ENCODE measurements at places on chromosomes 4 and X.
A peak's percentile ranks its signal among the peaks of the same experiment; 100 is the strongest.

DNA sequence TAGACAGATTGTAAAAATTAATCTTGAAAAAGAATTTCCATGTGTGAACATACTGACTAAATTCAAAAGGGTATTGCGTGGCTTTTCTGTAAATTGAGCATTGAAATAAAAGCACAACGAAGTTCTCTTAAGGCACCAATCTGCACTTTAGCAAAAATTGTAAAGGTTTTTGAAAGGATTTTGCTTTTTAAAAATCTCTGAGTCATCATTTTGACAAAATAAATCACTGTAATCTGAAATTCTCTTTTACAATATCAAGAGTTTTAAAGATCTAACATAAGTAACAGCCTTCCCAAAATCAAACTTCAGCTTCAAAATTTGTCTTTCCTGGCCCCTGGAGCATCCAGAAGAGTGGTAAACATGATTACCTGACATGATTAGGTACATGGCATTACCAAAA is 830.9 kb upstream of the AGA start:
- no peak for DNase-seq

DNA sequence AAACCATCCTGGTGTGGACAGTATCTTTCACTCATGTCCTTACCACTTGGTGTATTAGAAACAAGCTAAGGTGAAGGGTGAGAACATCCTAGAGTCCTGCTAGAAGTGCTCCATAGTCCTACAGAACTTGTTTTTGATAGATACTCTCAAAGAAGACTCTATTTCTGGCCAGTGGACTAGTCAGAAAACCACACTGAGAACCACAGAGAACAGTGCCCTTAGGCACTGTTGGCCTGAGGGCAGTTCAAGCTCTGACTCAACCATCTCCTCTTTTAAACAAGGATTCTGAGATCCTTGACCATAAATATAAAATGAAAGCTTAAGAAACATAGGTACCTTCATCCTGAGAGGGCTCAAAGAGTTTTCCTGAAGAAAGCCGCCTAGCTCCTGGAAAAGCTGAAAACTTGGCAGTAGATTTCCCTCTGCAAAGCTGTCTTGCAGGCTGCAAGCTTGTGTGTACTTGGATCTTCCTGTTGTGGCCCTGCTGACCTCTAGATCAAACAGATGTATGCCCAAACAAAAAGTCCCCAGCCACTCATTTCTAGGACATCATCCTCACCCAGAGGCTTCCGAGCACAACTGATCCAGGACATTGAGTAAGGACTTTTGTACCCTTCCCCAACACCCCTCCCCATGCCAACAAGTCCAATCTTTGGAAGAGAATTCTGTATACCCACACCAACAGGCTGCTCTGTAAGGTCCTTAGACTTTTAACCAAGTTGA is 111.6 kb upstream of the CXCL13 start:
- no peak for DNase-seq

GRCh38 chrX:1421433-1422134 is 29.7 kb upstream of the SLC25A6 start:
- DNase-seq: no peak

- no peak for DNase-seq
These were observed 52.9 kb upstream of the TENM3 start for GRCh38 chr4:182190306-182190705.

DNA sequence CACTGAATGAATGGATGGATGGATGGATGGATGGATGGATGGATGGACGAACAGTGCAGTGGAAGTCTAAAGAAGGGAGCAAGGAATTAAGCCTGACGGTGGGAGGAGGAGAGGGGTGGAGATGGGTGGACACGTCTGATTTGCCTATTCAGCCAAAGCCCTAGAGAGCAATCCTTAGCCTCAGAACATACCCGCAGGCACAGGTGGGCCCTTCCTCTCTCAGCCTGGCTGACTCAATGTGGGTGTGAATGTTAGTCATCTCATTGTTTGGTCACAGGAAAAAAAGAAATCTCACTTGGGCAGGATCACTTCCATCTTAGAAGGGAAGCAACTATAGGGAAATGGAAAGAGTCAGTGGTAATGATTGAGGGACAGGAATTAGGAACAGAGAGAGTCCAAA is 165.9 kb downstream of the PJA1 start:
- no peak for DNase-seq

DNA sequence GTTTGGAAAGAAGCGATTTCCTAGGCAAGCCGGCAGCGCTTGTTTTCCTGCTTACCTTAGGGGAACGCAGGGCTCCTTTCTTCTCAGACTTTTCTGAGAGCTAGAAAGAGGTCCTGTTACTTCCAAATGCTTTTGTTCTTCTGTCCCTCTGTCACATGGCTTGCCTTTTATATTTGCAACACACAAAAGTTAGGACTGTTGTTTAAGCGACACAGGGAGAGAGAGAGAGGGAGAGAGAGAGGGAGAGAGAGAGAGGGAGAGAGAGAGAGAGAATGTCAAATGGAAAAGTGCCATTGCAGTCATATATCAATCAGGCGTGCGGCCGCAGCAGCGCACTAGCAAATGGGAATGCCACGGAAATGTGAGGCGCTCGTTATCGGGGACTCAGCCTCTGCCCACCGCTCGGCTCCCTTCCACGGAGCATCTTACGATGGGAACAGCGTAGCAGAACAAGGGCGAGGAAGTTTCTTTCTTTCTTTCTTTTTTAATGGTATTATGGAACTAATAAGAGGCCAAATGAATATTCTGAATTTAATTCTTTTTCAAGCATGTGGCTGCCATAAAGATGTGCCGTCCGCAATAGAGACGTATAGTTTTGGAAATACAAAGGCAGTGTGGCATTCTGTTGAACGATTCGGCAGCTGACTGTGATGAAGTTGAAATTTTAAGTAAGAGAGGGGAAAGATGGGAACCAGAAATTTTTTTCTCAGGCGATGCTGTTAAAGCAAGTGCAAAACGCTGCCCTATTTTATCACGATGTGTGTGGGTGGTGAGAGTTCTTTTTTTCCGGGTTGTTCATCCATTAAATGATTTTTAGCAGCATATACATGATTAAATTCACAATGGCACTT is at the start of gene NDP:
TSS of gene NDP (minus strand) at position 142 of the 851 bp plus-strand sequence. CDS start 14,745 bp downstream, outside the sequence.
- no peak for DNase-seq

DNA sequence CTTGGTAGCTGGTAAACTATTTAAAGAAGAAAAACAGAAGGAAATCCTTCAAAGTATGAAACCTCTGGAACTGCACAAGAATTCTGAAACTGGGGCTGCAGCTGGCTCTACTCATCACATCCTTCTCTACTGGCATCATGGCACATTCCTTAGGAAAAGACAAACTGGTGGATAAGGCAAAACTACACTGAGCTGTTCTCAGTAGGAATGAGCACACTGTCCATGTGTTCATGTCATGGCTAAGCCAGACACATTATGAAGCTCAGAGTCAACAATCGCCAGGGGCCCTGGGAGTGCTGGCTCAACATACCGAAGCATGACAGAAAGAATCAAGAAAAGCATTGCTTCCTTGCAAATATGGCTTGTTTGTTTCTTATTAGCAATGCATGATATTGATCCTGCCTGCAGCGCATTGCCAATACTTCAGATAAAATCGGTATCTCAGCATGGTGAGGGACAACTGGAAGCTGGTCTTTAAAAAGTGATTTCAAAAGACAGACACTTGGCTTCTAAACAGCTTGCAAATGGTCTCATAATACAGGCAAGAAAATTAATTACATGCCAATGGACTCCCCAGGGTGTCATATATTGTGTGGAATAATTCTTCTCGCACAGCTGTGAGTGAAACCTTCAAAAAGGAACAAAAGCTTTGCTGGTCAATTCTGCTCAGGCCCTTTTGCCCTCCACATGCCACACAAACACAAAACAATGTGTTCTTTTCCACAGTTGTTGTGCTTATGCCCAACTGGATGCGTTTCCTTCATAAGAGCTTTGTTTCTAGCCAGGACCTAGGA is 300.2 kb upstream of the VCX start:
- no peak for DNase-seq

- DNase-seq: no peak
These were observed 165.6 kb downstream of the ATP10D start for GRCh38 chr4:47650584-47651130.

DNA sequence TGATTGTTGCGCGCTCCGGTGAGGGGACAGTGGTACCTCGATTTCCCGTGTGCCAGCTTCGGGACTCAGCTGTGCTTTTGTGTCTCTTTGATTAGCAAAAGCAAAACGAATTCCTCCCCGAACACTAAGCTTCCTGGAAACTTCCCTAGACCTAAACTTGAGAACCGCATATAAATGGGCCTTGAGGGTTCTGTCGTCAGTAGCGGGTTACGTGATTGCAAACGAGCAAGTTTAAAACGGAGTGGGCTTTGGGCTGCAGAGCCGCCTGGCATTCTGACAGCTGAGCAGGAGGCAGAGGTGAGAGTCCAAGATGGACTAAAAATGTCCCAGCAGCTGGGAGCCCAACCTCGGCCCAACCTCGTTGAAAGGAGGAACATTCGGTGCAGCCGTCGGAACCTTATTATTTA is 1.2 kb upstream of the TAPT1 start:
- peak; percentile 13 for DNase-seq

DNA sequence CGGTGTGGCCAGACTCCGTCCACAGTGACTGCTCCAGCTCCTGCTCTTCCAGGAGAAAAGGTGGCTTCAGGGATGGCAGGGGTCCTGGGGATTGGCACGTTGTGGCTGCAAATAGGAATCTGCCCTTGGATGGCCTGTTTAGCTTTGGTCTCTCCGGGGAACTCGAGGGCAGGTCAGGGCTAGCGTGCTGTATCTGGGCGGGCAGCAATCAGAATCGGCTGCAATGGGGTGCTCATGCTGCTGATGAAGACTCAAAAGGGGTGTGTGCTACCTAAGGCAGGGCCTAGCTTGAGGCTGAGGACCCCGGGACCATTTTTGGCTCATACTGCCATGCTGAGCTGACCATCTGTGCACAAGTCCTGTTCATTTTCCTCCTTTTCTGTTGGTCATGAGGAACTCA is 51.3 kb downstream of the RGS12 start:
- DNase-seq: no peak

Measured in RPMI8226 (cell line).